MG63 (cell line): ENCODE measurements at places on chromosomes 5 and 9. TPM values are rescaled to one million over a fixed set of nuclear protein-coding genes. Genes with fewer than 3 reads are reported as not detected.

Gene PTPN3
- 1.7 and 2.8 TPM in 2 replicates for total RNA-seq

Gene GLT6D1
- total RNA-seq, result not detected in 2 replicates

Gene GLRA1
- total RNA-seq, result not detected in 2 replicates

Gene PCDHAC2
- 0.07 TPM in 1 of 2 replicates, not detected in the other for total RNA-seq

Gene ZNF354C
- 1.7 and 2.6 TPM in 2 replicates for total RNA-seq

Gene F2R
- 12.5 and 13.4 TPM in 2 replicates for total RNA-seq

Gene ANKDD1B
- not detected in 2 replicates for total RNA-seq

Gene SLC1A3
- total RNA-seq, result 0.03 and 0.37 TPM in 2 replicates

Gene TAF1L
- not detected in 2 replicates for total RNA-seq

Gene IFNA21
- not detected in 2 replicates for total RNA-seq

Gene LECT2
- not detected in 2 replicates for total RNA-seq

- DNase-seq, result peak; percentile 23
Observed at GRCh38 chr5:90878549-90879196, 320.1 kb downstream of the ADGRV1 start.

- no peak for DNase-seq
Observed at GRCh38 chr9:13814647-13815400, 499.1 kb downstream of the NFIB start.

DNA sequence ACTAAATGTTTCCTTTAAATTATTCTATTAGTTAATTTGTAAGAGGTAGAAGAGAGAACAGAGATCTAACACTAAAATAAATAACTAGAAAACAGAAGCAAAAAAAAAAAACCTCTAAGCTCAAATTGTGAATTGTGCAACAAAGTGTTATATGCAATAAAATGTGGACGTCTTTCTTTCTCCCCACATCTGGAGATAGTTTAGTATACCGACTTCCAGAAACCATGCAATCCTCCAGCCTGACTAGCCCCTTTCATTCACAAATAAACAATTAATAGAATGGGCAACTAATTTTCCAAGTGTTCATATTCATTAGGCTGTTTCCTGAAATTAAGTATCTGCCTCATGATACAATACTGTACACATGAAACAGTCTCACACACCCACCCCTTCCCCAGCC, 258.5 kb downstream of the BNC2 start:
- no peak for DNase-seq

GRCh38 chr5:151225475-151225874, 1.6 kb upstream of the CCDC69 start:
- no peak for DNase-seq

DNA sequence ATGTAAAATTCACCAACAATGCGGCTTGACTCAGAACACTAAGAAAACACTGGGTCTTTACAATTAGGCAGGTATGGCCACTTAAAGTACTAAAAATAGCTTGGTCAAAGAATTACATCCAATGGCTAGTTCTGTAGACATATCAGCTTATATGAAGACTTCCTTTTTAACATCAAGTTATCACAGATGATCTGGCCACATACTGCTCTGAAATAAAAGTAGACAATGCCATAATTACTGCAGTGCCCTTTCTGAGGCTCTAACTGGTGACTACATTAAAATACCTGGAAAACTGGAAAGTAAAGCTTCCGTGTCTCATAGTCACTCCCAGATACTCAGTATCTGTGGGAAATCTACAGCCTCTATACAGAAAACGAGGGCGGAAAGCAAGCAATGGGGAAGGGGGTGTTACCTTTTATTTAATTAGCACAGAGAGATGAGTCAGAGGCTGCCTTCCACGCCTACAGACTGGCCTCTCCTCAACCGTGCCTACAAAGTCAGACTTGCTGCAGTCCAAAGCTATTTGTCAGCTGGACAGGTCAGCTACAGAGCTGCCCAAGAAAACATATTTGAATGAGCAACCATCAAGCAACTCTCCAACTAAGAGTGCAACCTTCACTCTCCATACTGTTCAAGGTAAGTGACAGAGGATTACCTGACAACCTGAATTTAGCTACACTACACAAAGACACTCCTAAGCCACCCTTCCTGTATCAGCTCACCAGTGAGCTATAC, 8.7 kb downstream of the SERINC5 start:
- peak; percentile 89 for DNase-seq

GRCh38 chr9:20980832-20981455, 50.5 kb downstream of the HACD4 start:
- DNase-seq, result peak; percentile 98

- peak; percentile 9 for DNase-seq
Observed at GRCh38 chr5:118611332-118611945, 376.9 kb downstream of the DTWD2 start.

DNA sequence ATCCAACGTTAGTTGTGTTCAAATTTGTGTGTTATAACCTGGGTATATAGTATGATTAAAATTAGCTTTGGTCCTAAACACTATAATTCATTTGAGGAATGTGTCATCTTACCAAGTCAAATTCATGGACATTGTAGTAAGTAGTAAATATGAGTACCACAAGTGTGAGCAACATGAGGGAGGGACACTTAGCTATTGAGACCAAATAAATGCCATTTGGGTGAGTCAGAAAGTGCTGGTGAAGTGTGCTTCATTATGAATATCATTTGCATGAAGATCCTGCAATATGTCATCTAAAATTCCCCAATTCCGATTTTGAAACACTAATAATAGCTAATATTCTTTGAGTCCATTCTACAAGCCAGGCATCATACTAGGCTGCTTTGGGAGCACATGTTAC, 336.7 kb upstream of the KIF2A start:
- DNase-seq, result no peak

- DNase-seq, result no peak
Observed at GRCh38 chr5:65808251-65808741, 86.3 kb downstream of the NLN start.

DNA sequence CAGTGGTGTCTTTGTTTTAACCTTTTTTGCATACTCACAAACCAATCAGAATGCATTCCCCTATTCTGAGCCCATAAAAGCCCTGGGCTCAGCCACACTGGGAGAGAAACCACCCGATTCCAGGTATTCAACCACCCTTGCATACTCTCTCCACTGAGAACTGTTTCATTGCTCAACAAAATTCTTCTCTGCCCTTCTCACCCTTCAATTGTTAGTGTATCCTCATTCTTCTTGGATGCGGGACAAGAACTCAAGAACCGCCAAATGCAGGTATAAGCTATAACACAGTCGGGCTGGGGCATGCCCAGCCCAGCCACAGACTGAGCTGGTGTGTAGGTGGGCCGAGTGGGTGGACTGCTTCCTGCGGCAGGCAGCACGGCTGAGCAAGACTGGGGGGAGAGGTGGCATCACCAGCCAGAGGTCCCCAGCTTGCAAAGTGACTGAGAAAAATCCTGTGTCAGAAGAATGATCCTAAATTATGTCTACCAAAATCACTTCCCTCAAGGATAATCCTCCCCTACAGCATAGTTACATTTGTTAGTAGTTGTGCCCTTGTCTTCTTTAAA, 141.0 kb downstream of the SSBP2 start:
- DNase-seq, result no peak

- no peak for DNase-seq
Observed at GRCh38 chr9:68966496-68966944, 47.4 kb downstream of the PRKACG start.

- DNase-seq, result peak; percentile 34
Observed at GRCh38 chr9:71737455-71737854, 30.9 kb downstream of the CEMIP2 start.

DNA sequence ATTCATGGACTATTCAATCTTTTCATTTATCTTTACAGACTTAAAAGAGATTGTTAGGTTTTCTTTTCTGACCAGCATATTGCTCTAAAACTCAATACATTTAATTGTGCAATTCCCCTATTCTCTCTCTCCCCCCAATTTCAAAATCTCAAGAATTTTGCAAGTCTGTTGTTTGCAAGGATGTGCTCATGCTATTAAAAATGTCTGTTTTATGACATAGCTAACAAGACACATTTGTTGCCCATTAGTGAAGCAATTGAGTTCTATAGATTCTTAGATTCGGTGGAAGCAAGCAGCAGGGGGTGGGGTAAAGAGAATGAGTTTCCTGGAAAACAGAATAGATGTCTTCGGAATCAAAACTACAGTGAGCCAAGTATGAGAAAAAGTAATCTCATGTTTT, 8.5 kb upstream of the CSNK1A1 start:
- no peak for DNase-seq

- DNase-seq, result no peak
Observed at GRCh38 chr9:3736161-3736560, 210.4 kb upstream of the RFX3 start.

DNA sequence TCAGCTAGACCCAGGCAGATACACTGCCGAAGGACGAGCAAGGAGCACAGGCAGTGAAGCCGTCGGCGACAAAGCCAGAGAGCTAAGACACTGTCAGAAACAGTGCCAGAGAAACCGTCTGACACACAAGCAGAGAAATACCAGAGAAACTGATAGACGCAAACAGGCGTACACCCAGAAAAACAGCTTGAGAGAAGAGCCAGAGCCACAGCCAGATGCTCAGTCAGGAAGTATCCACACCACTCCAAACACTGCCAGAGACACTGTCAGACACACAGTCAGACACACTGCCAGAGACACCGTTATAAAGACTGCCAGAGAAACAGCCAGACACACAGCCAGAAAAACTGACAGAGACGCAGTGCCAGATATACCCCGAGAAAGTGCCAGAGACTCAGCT, 19.1 kb downstream of the CNTFR start:
- DNase-seq, result no peak

- DNase-seq, result peak; percentile 68
Observed at GRCh38 chr5:997001-997474, 11.6 kb upstream of the NKD2 start.

DNA sequence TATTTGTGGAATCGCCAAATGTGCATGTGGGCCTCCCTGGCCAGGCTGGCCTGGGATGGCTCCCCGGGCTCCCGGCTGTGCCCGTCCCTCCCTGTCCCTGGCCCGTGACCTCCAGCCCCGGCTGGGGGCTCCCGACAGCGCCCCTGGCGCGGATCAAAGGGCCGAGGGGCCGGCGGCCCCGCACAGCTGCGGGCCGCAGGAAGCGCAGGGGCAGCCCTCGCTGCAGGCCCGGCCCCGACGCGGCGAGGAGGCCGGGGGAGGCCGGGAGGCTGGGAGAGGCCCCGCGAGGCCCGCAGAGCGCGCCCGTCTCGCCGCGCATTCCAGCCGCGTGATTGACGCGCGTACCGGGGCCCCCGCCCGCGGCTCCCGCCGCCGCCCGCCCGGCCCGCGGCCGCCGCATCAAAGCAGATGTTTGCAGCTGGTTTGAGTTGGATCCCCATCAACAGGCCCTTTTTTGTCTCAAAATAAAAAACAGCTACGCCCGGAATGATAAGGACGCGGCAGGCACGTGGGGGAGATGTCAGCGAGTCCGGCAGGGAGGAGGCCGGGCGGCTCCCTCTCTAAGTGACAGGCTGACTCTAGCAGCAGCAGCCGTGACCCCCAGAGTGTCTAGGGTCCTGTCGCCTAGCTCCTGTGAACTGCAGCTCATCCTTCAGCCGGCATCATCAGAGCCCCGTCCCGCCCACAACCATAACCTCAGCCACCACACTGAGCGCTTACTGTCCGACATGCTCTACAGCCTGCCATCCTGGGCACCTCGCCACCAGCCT, 69.4 kb downstream of the LMX1B start:
- DNase-seq, result no peak

- DNase-seq, result peak; percentile 91
Observed at GRCh38 chr5:2007878-2008501, 125.3 kb upstream of the IRX4 start.

DNA sequence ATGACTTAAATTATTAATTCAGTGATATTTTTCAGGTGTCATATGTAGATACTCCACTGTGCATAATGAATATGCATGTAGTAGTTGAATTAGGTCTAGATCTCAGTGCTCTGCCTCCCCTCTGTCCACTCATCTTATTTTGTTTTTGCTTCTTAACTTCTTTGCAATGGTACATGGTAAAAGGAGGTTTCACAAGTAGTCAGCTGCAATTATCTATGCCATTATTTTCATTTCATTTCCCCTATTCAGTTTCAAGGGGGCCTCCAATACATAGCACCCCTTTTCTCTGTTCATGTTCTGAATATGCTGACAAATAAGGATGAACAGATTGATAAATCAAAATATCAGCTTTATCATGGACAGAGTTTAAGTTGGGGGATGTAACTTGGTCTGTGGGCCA, 511.6 kb upstream of the ZNF608 start:
- no peak for DNase-seq

- no peak for DNase-seq
Observed at GRCh38 chr9:33202552-33203201, 35.5 kb upstream of the B4GALT1 start.

DNA sequence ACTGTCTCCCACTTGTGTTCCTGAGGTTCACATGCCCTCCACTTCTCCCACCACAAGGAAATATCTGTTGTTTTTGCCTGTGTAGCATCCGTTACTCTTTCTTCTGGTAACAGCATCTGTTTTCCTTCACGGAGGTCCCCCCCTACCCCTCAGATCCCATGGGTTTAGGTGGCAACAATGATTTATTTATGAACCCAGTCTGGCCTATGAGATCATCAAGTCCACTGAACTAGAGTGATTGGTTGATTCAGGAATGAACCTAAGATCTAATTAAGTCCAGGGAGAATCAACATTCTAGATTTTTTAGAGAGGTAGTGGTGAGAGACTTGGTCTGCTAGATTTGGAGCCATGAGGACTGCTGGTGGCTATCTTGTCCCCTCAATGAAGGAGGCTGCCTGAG, 166.8 kb downstream of the NR3C1 start:
- no peak for DNase-seq

- peak; percentile 22 for DNase-seq
Observed at GRCh38 chr5:75050415-75050814, 1.9 kb downstream of the GCNT4 start.
